Stimulated activated CD8-positive, alpha-beta memory T cell treated with anti-CD3 and anti-CD28 coated beads, Interleukin-15, amount 100 ng/mL, for 4 hours (primary cell): ENCODE measurements at places on chromosomes 12 and 14.

- DNase-seq: no peak
Measured at GRCh38 chr14:30808576-30808975, 65.8 kb upstream of the COCH start.

DNA sequence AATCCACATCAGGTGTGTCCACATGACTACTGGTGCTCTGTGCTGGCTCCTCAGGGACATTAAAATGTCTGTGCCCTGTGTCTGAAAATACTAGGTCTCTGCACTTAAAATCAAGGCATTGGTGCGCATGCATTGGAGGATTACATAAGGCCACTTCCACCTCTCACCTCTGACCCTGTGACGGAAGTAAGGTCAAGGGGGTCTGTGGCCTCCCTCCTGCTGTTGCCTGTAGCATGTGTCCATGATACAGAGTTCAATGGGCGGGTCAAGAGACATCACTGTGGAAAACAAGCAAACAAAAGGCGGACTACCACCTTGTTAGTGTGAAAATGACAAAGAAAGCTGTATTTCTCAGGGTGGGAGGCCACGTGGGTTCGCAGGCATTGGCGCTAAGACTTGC, 208.6 kb upstream of the PWP1 start:
- DNase-seq: no peak

DNA sequence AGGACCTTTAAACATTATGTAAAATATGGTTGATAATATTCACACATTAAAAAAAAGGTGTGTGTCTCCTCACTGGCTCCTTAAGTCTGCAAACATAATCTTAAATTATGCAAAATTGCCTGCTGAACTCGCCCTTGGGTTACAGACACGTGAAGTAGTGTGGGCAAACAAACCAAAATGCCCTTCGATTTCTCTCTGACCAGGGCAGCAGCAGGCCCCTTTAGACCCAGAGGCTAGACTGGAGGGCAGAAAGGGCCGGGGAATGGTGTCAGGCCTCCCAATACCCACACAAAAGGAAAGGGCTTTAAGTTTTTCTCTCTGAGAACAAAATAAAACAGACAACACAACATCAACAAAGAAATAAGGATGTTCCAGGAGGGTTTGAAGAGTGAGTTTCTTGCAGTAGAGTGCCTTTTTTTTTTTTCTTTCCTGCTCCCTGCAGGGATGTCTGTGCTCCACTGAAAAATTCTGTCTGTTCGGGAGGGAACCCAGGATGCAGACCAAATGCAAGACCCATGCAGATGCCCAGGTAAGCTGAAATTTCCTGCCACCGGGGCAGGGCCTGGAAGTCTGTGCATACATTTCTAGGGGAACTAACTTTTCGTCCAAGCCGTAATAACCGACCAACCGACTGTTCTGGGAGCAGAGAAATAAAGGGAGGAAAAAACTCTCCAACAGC, 1.7 kb downstream of the TBX3 start:
- no peak for DNase-seq

- no peak for DNase-seq
Measured at GRCh38 chr14:104117341-104118005, 20.9 kb upstream of the KIF26A start.

GRCh38 chr12:76422543-76423438, 74.6 kb upstream of the BBS10 start:
- no peak for DNase-seq

GRCh38 chr14:22489244-22489545, 99.8 kb downstream of the DAD1 start:
- no peak for DNase-seq

DNA sequence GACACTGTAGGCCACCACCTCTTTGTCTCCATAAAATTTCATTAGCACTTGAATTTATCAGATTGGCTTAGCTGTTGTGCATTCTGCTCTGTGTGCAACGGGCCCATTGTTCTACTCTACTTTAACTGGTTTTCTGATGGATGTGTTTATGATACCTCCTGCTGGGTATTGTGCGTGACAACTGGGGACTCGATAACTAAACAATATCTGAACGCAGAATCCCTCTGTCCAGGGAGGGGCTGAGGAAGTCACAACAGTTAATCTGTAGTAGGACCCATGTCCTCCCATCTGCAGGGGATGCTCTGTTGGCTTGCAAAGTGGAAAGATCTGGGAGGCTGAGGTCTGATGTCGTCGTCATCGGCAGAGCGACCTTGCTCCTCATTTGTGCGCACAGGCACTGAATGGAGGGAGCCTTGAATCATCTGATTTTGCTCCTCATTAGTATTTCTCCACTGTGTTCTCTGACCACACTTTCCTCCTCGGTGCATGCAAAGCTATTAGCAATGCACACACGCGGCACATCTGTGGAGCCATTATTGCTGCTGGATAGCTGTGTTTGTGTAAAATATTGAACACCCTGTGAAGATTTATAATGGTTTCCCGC, 422.5 kb downstream of the NRXN3 start:
- DNase-seq: no peak

GRCh38 chr14:55438066-55438683, 2.2 kb downstream of the TBPL2 start:
- no peak for DNase-seq

DNA sequence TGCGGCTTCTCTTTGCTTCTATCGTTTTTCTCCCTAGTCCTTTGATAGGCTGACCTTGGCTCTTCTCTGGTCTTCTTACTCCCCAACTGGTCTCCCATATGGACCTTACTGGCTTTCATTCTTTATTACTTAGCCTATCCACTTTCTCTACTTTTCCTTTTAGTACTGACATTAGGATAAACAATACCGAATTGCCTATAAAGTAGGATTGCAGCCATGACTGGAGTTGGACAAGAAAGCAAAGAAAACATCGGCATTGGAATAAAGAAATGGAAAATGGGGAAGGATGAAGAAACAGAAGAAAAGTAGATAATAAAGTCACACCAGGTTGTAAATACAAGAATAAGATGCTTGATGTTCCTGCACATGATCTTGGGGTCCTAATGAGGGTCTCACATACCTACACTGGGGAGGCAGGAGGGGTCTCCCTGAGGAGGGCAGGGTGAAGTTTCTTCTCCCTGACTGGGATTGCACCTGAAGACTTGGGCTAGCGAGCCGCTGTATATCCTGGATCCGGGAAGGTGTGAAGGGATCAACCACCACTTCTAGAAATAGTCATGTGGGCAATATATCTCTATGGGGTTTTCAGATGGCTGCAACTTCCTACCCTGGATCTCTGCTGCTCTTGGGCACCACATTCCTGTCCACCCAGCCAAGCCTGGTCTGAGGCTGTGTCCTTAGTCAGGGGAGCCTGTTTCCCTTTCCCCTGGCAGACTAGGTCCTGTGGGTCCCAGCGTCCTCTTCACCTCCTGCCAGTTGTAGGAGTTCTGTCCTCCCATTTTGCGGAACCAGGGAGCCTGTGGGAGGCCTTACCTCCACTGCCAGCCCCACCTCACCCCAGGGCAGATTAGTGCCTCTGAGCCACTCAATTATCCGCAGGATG, 13.1 kb downstream of the NKX2-1 start:
- no peak for DNase-seq

DNA sequence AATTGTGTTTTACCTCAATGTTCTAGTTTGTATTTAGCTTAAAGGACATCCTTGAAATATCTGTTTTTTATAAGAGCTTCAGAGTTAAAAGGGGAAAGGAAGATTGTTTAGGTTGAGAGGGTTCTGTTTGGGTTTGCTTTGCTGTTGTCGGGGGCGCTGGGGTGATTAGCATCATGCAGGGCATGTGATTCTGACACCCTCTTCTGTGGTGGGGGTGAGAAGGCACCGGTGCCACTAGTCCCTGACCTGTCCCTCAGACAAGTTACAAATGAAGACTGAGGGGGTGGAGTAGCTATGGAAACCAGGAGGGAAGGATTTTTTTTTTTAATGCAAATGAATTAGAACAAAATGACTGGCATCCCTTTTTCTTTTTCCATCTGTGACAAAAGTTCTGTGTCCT, 291.3 kb downstream of the RPAP3 start:
- no peak for DNase-seq

GRCh38 chr14:46819117-46819516, 167.5 kb upstream of the RPL10L start:
- DNase-seq: no peak

DNA sequence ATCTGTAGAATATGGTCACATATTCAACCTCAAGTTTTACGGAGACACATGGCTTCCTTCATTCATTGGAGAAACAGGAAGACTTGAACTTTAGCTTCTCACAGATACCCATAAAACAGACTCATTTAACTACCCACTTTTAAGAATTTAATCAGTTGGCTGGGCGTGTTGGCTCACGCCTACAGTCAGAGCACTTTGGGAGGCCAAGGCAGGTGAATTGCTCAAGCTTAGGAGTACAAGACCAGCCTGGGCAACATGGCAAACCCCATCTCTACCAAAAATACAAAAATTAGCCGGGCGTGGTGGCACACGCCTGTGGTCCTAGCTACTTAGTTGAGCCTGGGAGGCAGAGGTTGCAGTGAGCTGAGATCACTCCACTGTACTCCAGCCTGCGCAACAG, 64.7 kb upstream of the STAC3 start:
- no peak for DNase-seq

DNA sequence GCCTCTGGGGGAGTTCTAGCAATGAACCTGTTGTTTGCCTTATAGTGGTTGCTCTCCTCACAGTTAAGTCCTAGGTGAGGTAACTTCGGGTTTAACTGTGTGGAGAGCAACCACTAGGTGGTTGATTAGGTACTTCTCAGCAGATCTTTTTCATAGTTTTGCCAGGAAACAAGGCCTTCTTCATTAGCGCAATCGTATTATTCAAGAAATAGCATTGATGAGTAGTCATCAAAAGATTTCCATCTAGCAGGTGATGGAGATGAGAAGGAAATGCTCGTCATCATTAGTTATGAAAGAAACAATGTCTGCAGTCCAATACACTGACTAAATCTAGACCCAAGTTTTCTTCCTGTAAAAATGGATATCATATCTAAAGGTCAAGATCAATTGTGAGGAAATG, 923.3 kb downstream of the AACS start:
- no peak for DNase-seq

GRCh38 chr12:129973236-129973961, 69.6 kb upstream of the TMEM132D start:
- DNase-seq: no peak

- DNase-seq: no peak
Measured at GRCh38 chr12:57545809-57546437, 1.1 kb downstream of the DCTN2 start.

DNA sequence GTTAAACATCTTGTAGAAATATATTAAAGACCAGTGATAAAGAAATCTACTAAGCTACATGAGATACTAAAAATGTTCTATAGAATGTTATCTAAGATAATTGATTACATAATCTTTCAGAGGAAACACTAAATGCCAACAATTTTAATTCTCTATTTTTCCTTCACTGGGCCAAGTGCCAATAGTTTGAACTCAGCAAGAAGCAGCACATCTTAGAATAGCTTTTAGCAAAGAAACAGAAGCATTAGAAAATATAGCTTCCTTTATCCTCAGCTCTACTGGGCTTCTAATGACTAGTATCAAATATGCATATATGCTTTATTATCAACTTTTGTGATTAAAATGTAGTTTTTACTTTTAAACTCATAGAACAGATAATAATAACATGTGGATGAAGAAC, 461.4 kb upstream of the USP15 start:
- DNase-seq: no peak

GRCh38 chr14:67420102-67420739, 8.3 kb upstream of the PLEK2 start:
- DNase-seq: no peak

DNA sequence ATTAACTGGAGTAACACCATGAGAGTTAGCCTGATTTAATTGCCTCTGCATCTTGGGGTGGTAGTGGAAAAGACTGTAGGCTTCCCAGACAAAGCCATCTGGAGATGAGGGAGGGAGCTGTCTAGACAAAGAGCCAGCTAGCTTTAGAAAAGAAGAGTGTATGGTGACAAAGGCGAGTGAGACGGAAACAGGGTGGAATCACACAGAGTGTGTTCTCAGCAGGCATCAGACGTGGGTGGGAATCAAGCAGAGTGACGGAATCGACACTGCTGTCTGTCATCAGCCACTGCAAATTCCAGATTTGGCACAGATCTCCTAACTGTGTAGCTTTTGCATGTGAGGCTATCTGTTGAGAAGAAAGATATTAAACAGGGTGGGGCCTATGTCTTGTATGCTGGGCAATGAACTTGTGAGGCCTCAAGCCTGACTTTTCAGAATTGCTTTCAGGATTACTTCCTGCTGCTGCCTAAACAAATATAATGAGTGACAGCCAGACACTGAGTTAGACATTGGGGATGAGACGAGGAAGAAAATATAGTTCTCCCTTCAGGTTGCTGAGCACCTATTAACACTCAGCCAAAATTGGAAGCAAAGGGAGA, 236.5 kb upstream of the GRIP1 start:
- no peak for DNase-seq

DNA sequence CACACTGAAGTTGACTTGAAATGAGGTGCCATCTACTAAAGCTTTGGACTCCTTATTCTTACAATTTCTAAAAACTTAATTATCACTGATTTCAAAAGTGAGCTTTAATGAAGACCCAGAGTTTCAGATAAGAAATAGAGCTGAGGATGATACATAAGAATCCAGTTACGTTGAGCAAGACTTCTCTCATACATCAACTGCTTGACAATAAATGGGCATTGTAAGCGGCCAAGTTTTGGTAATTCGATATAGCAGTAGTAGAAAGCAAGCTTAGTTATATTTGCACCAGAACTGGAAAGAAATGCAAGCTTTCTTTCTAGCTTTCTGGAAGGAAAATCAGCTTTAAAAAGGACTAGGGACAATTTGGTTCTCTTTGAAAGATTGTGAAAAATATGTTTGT, 1359.6 kb downstream of the FSCB start:
- DNase-seq: no peak
